ENCODE measurements at places on chromosomes 2 and 18.
A peak's percentile ranks its signal among the peaks of the same experiment; 100 is the strongest.

GRCh38 chr18:23036660-23037201 is 98.6 kb upstream of the CABLES1 start:
- no peaks in the 10 kb centered on the region for H3K36me3 ChIP-seq
- H3K4me1 ChIP-seq: peaks cover 2% of the 10 kb centered on the region
- DNase-seq: peak; percentile 14

DNA sequence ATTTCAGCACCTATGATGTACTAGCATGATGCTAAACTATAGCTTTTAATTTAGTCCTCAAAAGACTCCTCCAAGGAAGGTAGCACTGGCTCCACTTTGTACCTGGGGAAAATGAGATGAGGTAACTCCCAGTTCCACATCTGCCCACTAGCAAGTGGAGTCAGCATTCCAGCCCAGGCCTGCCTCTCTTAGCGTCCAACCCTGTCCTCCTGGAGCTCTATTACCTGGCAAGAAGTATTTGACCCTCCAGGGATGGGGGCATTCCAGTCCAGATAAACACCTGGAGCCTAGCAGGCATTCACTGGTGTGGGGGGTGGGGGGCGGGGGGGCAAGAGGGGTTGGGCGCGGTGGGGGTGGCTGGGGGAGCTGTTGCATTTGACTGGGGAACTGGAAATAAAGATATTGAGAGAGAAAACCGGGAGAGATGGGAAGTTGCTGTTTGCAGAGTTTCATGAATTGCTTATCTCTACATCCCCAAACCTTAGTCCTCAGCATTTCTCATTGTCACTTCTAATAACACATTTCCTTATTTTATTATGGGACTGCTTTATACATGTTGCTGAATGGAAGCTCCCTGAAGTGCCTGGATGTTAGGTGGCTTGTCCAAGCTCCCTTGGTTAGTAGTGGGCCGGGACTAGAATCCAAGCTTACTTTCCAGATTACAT is 22.0 kb upstream of the FZD5 start:
- DNase-seq: no peak
- H3K36me3 ChIP-seq: no peaks in the 10 kb centered on the region
- no peaks in the 10 kb centered on the region for H3K27me3 ChIP-seq

DNA sequence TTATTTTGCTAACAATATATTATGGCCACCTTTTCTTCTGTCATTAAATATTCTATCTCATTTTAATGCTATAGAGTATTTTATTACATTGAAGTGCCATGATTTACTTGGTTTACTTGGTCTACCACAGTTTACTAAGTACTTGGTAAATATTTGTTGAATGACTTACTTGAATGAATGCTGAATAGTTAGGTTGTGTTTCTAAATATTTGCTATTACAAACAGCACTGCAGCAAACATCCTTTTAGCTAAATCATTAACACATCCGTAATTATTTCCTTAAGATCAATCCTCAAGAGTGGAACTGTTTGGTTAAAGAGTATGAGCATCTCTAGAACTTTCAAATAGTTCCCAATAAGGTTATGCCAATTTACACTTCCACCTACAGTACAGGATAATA is 318.7 kb downstream of the MYCN start:
- no peak overlapping the region for H3K4me3 ChIP-seq
- H3K36me3 ChIP-seq: no peaks in the 10 kb centered on the region
- DNase-seq: no peak
- H3K27me3 ChIP-seq: no peaks in the 10 kb centered on the region
- H3K27ac ChIP-seq: no peak overlapping the region

GRCh38 chr2:67486041-67486796 is 89.1 kb downstream of the ETAA1 start:
- H3K27me3 ChIP-seq: no peaks in the 10 kb centered on the region
- H3K4me3 ChIP-seq: no peak overlapping the region
- DNase-seq: no peak
- no peaks in the 10 kb centered on the region for H3K36me3 ChIP-seq
- H3K4me1 ChIP-seq: no peaks in the 10 kb centered on the region

- no peaks in the 10 kb centered on the region for H3K27me3 ChIP-seq
- H3K36me3 ChIP-seq: peaks cover 27% of the 10 kb centered on the region
- H3K27ac ChIP-seq: peak overlapping the region; percentile 0
- no peak overlapping the region for H3K4me3 ChIP-seq
- DNase-seq: peak; percentile 93
- H3K4me1 ChIP-seq: peaks cover 1% of the 10 kb centered on the region
Observed at GRCh38 chr2:33291278-33292013, 185.0 kb upstream of the RASGRP3 start.

GRCh38 chr18:49444581-49444980 is 15.9 kb downstream of the DYM start:
- no peaks in the 10 kb centered on the region for H3K36me3 ChIP-seq
- no peak overlapping the region for H3K4me3 ChIP-seq
- H3K4me1 ChIP-seq: no peaks in the 10 kb centered on the region

GRCh38 chr2:219650426-219651248 is 23.2 kb downstream of the SLC4A3 start:
- H3K36me3 ChIP-seq: no peaks in the 10 kb centered on the region
- no peak for DNase-seq
- no peak overlapping the region for H3K27ac ChIP-seq
- H3K27me3 ChIP-seq: peaks cover 11% of the 10 kb centered on the region
- H3K4me1 ChIP-seq: peaks cover 7% of the 10 kb centered on the region
- no peak overlapping the region for H3K4me3 ChIP-seq

DNA sequence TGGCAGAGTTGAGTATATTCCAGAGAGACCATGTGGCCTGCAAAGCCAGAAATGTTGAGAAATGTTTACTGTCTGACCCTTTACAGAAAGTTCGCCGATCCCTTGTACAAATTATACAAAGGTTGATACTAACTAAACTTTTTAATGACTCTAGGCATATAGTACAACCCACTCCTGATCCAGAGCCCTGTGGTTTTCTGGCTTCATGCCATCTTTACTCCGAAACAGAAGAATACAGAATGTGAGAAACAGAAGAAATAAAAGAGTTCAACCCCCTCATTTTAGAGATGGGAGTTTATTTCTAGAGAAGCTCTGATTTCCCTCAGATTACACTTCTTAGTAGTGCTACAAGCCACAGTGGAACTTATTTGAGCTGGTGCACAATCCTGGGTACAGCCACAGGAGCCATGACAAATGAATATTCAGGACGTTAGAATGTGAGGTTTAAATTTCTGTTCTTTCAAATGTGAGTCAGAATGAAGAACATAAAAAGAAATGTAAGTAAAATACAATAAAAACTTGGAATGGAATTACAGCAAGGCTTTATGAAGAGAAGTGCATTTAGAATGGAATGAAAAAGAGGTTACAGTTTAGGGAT is 38.0 kb upstream of the SMCHD1 start:
- no peaks in the 10 kb centered on the region for H3K27me3 ChIP-seq
- no peak overlapping the region for H3K4me3 ChIP-seq
- no peaks in the 10 kb centered on the region for H3K4me1 ChIP-seq
- no peak for DNase-seq
- H3K36me3 ChIP-seq: no peaks in the 10 kb centered on the region

DNA sequence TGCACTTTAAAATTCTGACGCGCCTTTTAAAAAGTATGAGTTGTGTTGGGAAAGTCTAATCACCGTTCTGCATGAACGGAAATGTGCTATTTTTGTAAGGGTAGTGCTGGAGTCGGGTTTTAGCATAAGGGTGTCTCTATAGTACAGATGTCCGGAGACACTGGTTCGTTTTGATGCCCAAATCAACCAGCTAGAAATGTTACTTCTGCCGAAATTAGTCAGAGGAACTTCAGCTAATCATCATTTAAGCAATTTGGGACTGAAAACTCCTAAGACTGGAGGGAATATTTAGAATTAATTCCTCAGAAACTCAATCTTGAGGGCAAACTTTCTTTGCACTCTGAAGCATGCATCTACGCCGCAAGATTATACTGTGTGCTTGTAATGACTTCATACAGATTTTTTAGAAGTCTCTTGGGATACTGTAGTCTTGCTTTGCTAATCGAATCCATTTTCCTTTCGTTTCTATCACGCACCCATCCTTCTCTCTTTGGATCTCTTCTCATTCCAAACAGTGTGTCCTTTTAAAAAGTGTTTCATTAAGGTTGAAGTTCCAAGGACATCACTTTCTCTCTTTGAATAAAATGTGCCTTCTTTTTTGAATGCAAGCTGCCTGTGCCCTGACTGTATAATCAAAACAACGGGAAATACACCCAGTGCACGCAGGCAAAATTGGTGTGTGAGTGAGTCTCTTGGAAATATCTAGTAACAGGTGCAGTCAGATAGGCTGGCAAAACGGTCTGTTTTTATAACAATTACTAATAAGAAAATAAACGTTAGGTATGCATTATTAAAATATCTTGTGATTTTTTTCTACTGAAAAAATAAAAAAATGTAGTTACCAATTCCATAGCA is 270.9 kb upstream of the TCF4 start:
- no peaks in the 10 kb centered on the region for H3K36me3 ChIP-seq
- no peak overlapping the region for H3K4me3 ChIP-seq
- peak overlapping the region; percentile 10 for H3K27ac ChIP-seq
- no peaks in the 10 kb centered on the region for H3K27me3 ChIP-seq
- peaks cover 1% of the 10 kb centered on the region for H3K4me1 ChIP-seq

- H3K4me1 ChIP-seq: peaks cover 5% of the 10 kb centered on the region
- peak overlapping the region; percentile 75 for H3K4me3 ChIP-seq
- peak overlapping the region; percentile 87 for H3K27ac ChIP-seq
Observed at GRCh38 chr2:224584785-224585210, 365 bp downstream of the CUL3 start.

DNA sequence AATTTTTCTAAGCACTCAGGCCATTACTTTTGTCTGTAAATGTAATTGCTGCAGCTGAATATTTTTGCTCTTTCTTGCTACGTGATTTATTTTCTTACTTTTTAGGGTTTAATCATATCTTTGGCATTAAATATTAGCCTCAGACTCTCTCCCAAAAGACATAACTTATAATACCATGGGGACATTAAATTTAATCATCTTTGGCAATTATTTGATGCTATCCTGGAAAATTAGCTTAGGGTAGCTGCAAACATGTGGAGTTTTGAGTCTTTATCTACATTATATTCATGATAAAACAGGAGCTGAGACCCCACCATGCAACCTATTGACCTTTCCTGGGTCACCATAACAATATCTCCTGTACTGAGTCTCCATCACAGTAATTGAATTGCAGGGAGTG is 59.1 kb upstream of the EDAR start:
- H3K27me3 ChIP-seq: peaks cover 7% of the 10 kb centered on the region
- H3K4me1 ChIP-seq: peaks cover 4% of the 10 kb centered on the region
- no peak overlapping the region for H3K27ac ChIP-seq
- no peaks in the 10 kb centered on the region for H3K36me3 ChIP-seq
- DNase-seq: no peak
- H3K4me3 ChIP-seq: no peak overlapping the region

DNA sequence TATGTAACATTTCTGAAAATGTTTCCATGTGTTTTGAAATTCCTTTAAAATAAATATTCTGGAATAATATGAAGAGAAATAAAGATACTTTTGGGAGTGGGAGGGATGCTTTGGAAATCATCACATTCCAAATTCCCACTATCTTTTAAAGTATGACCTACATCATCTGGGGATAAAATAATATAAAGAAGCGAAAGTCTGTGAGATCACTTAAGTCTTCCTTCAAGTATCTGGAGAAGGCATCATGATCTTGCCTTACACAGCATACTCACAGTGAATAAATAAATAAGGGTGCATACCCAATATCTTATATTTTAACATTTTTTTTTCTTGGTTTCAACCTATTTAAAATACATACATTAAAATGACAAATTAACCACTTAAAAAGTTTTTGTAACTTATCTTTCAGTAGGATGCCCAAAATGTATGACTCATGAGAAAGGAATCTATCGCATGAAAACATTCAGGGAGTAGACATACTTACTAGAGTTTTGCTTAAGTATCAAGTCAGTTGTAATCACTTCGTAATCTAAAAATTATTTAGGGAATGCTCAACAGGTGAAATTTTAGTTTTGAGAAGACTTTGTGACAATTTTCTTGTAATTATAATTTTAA is 248.3 kb upstream of the COL3A1 start:
- H3K4me3 ChIP-seq: no peak overlapping the region
- peak; percentile 36 for DNase-seq
- H3K4me1 ChIP-seq: no peaks in the 10 kb centered on the region
- H3K36me3 ChIP-seq: no peaks in the 10 kb centered on the region
- H3K27ac ChIP-seq: no peak overlapping the region
- H3K27me3 ChIP-seq: no peaks in the 10 kb centered on the region

DNA sequence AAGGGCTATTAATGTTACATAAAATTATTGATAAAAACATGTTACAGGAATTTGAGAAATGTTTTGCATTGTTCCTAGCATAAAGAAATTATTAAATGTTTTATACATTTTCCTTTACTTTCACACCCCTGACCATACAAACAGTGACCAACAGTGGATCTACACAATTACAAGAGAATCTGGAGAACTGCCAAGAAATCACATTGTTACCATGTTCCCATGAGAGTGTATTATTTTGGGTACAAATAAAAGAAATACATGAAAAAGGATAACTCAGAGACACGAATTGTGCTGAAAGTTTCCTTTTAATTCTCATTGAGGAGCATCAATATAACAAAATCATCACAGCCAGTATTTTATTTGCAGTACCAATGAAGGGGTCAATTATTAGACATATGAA is 150.1 kb downstream of the WDPCP start:
- no peaks in the 10 kb centered on the region for H3K4me1 ChIP-seq
- no peaks in the 10 kb centered on the region for H3K27me3 ChIP-seq
- H3K27ac ChIP-seq: no peak overlapping the region
- no peaks in the 10 kb centered on the region for H3K36me3 ChIP-seq
- H3K4me3 ChIP-seq: no peak overlapping the region

- H3K4me1 ChIP-seq: peaks cover 5% of the 10 kb centered on the region
- no peak for DNase-seq
- no peaks in the 10 kb centered on the region for H3K27me3 ChIP-seq
- H3K27ac ChIP-seq: no peak overlapping the region
- H3K36me3 ChIP-seq: peaks cover 3% of the 10 kb centered on the region
Observed at GRCh38 chr2:226893216-226893615, 57.4 kb downstream of the RHBDD1 start.

GRCh38 chr2:230908595-230909191 is 16.3 kb downstream of the GPR55 start:
- no peaks in the 10 kb centered on the region for H3K36me3 ChIP-seq
- H3K27ac ChIP-seq: no peak overlapping the region
- no peak overlapping the region for H3K4me3 ChIP-seq
- peak; percentile 93 for DNase-seq

- H3K36me3 ChIP-seq: peaks cover 18% of the 10 kb centered on the region
- no peak overlapping the region for H3K27ac ChIP-seq
- H3K4me1 ChIP-seq: peaks cover 3% of the 10 kb centered on the region
- H3K27me3 ChIP-seq: no peaks in the 10 kb centered on the region
- no peak overlapping the region for H3K4me3 ChIP-seq
- no peak for DNase-seq
Observed at GRCh38 chr2:241461693-241462677, 46.4 kb downstream of the STK25 start.

- H3K36me3 ChIP-seq: peaks cover 22% of the 10 kb centered on the region
- no peaks in the 10 kb centered on the region for H3K4me1 ChIP-seq
- H3K4me3 ChIP-seq: no peak overlapping the region
Observed at GRCh38 chr2:202564226-202564625, 70.5 kb upstream of the FAM117B start.

DNA sequence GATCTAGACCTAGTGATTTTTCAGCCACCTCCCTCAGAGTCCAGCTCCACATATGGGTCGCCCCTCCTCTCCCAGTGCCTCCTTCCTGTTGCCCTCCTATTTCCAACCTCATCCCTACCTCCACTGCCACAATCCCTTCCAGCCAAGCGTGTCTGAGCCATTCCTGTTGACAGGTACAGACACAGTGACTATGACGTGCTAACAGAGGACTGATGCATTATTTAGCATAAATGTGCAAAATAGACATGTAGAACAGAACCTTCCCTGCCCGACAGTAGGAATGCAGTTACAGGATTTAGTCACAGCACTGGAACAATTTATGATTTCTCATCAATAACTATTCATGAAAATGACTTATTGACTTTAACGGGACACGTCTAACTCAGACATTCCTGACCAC is 84.4 kb upstream of the PPP1CB start:
- H3K27ac ChIP-seq: no peak overlapping the region
- no peak for DNase-seq
- H3K4me1 ChIP-seq: peaks cover 15% of the 10 kb centered on the region
- H3K36me3 ChIP-seq: no peaks in the 10 kb centered on the region

Measured in mesenchymal stem cell (in vitro differentiated cells and primary cell).